Activated naive CD4-positive, alpha-beta T cell treated with anti-CD3 and anti-CD28 coated beads, Interleukin-2, amount 50 U/mL, for 72 hours (primary cell): ENCODE measurements at places on chromosomes 1 and 21.

GRCh38 chr1:89855413-89856123 is 34.7 kb downstream of the LRRC8D start:
- DNase-seq, result no peak

- no peak for DNase-seq
These were observed 25.3 kb upstream of the TMCO1 start for GRCh38 chr1:165793951-165794350.

- no peak for DNase-seq
These were observed 3.4 kb downstream of the FOXO6 start for GRCh38 chr1:41364442-41365319.

GRCh38 chr1:67484492-67484891 is 54.3 kb upstream of the SERBP1 start:
- DNase-seq, result no peak

DNA sequence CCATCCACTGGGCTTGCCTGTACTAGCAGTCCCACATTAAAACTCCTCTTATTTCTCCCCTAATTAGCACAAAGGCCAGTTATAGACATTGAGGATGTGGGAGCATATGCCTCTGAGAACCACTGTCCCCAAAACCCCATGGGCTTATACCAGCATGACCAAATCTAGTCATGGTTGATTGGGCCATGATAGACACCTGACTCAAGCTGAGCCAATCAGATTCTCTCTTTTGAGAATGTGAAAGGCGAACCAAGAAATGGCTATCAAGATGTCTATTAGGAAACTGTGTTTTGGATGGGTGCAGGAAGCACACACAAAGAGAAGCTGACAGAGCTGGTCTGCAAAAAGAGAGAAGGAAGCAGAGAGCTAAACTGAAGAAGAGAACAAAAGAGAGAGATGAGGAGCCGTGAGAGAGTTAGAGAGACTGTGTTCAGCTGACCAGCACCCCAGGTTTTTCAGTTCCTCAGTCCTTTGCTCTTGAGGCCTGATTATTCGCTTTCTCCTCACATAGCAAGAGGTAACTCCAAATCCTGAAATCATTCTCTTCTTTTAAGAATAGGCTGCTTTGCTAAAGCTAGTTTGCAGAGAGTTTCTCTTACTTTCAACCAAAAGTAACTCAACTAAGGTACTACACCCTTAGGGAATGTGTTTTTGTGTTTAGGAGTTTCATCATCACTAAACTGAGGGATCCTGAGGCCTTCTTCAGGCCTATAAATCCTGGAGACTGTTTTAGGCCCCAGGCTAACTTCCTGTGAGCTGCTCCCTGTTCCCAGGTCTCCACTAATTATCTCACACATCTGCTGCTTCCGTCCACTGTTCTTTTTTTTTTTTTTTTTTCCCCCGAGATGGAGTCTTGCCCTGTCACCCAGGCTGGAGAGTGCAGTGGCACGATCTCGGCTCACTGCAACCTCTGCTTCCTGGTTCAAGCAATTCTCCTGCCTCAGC is 7.9 kb upstream of the TIPRL start:
- no peak for DNase-seq

DNA sequence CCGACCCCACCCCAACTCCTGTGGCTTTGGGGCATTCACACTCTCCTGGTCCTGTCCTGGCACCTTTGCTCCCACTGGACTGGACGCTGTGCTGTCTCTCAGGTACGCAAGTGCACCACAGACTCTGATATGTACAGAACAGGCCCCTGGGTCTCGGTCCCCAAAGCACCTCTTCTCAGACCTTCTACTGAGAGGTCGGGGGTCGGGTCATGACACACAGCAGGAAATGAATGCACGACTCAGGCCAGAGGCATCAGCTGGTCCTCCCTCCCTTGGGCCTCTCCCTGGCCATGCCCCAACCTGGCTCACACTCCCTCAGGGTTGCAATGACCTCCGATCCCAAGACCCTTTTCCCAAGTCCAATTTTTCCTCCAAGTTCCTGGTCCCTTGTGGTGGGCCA is 1.8 kb upstream of the KRTAP10-12 start:
- DNase-seq, result no peak
